CD4-positive, alpha-beta T cell treated with Interleukin-1 beta for 1 hour (primary cell): ENCODE measurements at places on chromosomes 5 and 9.

GRCh38 chr5:131218392-131218791 is 45.5 kb upstream of the CDC42SE2 start:
- DNase-seq: no peak

- peak; percentile 11 for DNase-seq
Observed at GRCh38 chr5:148186248-148187003, 16.4 kb upstream of the SPINK6 start.

- no peak for DNase-seq
Observed at GRCh38 chr5:121366515-121366914, 485.2 kb upstream of the FTMT start.

DNA sequence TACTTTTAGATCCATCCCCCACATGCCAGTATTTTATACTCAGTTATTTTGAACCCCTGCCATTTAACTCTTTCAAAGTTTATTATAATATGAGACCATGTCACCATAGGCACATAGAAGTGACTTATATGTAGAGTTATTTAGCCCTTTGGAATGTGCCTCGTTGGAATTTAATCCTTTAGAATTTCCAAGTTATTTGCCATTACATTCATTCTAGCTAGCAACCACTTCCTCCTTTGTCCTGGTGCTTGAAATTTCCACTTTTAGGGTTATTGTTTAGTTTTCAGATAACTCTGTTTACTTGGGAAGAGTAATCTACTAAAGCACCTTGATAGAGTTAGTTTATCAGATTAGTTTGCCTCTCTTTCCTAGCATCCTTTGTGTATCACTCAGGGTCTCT is 82.8 kb upstream of the TLE1 start:
- no peak for DNase-seq

- no peak for DNase-seq
Observed at GRCh38 chr9:90966031-90966290, 164.3 kb downstream of the SYK start.

DNA sequence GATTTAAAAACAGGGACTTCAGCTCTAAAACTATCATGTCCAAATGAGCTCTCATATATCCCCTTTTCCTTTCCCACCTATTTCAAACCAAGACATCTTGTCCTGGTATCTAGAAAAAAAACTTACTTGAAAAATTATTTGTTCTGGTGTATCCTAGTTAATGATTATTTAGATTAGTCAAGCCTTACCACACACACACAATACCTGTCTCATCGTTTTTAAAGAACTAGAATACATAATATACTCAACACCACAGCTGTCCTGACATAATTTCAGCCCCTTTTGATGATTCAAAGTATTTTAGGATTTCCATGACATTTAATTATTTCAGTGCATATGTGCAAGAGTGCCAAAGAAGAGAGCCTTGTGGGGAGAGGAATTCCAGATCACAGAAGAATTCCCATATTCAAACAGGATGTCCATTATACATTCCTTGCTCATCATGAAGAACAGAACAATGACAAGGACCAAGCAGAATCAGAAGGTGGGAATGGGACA is 233.7 kb downstream of the SMARCA2 start:
- no peak for DNase-seq

GRCh38 chr5:78467752-78468357 is 107.4 kb downstream of the SCAMP1 start:
- peak; percentile 4 for DNase-seq
